ENCODE measurements at places on chromosomes 3 and 15.

GRCh38 chr3:16888785-16889607, 4.2 kb downstream of the PLCL2 start:
- no peak for DNase-seq

GRCh38 chr3:186509423-186509822, 34.8 kb downstream of the CRYGS start:
- no peak for DNase-seq

GRCh38 chr3:124607163-124607562, 123.1 kb upstream of the UMPS start:
- no peak for DNase-seq

DNA sequence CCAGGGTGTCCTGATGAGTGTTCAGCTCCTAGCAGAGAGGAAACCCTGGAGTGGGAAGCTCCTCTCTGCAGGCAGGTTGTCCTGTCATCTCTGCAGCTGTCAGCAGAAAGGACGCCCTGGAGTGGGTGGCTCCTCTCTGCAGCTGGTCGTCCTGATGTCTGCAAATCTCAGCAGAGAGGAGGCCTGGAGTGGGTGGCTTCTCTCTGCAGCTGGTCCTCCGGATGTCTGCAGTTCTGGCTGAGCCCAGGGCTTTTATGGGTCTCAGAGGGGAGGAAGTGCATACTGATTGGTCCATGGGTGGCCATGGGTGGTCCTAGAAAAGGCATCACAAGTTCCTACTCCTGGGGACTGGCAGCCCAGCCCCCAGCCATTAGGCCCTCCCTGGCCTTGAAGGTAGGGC, 102.6 kb upstream of the BNIP2 start:
- DNase-seq: no peak

DNA sequence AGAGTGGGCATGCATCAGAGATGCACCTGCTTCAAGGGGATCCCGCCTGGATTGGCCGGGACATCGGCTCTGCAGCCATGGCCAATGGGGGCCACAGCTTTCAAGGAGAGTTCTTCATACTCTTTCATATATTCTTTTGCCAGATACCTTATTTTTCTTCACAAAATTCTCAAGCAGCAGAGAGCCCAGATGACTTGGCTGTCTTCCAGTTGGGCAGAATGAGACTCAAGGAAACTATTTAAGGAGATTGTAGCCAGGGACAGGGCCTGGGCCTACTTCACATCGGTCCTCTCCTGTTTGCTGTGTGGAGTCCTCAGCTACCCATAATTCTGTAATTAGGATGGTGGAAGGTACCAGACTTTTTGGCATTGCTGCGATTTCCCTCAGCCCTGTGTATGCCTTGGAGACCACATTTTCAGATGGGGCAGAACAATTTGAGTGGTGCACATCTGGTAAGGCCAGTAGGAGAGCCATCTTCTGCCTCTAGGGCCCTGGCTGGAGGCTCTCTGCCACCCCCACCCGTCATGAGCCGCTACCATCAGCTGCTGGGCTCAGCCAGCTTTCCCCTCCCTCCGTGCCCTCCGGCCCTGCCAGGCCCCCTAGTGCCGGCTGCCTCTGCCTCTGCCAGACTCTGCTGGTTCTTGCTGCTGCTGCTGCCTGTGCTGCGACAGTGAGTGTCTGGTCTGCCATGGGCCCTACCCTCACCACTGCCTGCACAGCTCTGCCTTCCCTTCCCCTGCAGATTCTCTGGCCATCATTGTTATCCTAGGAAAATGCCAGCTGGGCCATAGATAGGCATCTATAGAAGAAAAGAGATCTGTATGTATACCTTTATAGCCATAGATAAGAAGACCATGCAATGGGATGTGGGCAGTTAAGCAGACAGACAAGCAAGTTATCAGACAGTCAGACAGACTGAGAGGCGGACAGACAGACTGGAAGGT, 6.7 kb downstream of the PLIN1 start:
- no peak for DNase-seq

- no peak for DNase-seq
These were observed 1.1 kb upstream of the PML start for GRCh38 chr15:73993211-73993994.

DNA sequence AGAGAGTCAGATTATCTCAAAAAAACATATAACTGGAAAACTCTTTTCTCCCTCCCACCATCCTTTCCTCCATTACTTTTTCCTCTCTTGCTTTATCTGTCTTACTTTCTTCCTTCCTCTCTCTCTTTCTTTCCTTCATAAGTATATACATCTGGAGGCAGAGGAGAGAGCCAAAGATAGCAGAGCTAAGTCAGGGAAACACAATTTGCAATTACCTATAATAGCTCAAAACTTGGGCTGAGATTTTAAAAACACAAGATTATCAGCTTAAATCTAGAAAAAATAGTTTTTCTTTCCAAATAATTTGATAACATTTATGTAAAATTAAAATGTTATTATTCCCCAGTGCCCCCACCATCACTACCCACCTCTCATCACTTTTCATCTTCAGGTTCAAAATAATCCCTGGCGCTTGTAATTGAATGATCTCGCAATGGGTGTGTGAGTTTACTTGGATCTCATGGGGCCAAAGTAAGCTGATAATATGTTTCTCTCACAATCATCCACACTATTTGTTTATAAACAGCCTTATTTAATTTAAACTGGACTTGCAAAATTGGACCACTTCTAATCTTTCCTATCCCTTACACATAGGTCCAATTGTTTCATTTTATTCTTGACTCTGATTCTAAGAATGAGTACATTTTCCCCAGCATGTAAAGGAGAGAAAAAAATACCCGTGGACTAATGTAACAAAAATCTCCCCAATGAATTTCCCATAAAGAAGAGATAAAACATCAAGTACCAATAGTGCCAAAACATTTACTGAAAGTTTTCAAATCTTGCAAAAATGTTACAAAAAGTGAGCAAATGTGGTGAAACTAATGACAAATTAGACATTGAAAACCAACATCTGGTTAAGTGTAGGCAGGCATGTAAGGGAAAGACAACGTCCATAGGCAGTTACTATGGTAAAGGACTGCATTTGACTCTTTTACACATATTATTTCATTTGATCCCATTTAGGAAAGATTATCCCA, 236.9 kb downstream of the DTWD1 start:
- no peak for DNase-seq

DNA sequence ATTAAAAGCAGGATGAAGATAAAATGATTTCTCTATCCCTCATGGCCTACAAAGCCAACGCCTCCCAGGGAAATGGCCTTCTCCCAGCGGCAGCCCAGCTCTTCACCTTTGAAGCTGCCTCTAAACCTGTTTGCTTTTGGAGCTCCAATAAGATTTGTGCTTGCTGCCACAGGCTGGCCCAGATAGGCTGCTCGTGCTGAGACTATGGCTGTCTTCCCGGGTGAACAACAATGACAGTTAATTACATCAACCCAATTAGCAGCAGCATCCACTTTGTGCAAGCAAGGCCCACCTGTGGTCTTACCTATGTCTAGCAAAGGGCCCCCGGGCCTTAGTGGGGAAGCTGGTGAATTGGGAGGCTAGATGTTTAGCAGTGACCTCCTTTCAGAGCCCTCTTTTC, 179.6 kb downstream of the P3H2 start:
- no peak for DNase-seq

DNA sequence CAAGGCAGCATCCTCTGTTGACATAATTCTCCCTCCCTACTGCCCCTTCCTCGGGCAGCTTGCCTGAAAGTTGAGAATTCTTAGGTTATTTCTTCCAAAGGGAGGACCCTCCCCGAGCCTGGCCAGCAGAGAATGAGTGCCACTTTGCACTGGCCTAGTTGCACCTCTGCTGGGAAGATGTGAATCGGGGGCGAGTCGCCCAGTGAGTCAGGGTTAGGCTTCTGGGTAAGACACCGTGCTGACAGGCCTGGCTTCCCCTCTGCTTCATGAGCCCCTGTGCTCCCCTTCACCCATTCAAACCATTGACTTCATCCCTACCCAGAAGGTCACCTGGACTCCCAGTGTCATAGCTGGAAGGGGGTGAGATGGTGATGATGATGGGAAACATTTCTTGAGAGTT, 82.3 kb downstream of the AAGAB start:
- DNase-seq: no peak

- DNase-seq: no peak
These were observed 75.4 kb upstream of the PLXNA1 start for GRCh38 chr3:126907557-126907956.

GRCh38 chr3:4220065-4220464, 83.1 kb upstream of the SETMAR start:
- no peak for DNase-seq

- DNase-seq: no peak
These were observed 210.6 kb downstream of the ATP8B4 start for GRCh38 chr15:49908236-49908932.

Measured in suppressor macrophage (primary cell).